ENCODE measurements at places on chromosomes 7 and 10.

DNA sequence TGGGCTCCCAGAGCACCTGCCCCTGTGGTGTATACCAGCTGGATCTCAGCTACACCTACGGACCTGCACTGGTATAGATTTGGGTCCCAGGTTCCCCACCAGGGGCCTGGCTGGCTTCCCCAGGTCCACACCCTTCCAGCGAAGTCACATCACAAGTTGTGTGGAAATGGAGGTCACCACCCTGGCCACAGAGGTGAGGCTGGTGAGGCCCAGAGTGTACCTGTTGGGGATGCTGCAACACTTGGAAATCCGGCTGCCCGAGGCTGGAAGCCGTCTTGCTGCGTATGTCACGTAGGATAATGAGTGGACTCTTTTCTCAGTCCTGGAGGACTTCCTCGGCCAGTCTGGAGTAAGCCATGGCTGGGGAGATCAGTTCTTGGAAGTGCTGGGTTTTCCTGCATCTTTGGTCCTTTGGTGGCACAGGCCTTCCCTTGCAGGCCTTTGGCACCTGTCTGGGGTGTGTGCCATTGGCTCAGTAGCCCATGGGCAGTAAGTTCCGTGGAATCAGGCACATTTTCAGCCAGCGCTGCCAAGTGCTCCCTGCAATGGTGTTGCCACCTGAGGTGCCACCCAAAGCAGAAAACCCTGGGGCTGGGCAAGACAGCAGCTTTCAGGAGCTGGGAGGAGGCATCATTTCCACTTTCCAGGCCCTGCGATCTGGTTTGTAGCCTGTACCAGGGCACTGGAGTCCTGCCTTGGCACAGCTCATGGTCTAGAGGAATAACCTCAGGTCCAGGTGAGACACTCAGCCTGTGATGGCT, 97.9 kb downstream of the LHPP start:
- no peak for DNase-seq

DNA sequence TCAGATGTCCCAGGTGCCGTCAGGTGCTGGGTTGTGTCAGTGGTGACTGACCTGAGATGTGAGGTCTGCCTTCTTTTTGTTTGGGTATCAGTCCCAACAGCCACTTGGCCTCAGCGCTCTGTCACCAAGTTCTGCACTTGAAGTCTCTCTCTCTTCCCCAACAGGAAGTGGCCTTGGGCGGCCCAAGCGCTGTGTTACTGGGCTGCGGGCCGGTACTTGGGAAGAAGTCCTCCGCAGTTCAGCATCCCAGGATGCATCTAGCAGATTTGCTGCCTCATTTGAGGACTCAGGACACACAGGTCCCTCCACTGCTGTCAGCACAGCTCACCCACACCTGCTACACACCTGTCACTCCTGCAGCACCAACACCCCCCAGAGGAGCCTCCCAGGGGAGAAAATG, 40.1 kb downstream of the LYZL2 start:
- no peak for DNase-seq

- no peak for DNase-seq
Measured at GRCh38 chr7:134787064-134787463, 7.6 kb downstream of the CALD1 start.

DNA sequence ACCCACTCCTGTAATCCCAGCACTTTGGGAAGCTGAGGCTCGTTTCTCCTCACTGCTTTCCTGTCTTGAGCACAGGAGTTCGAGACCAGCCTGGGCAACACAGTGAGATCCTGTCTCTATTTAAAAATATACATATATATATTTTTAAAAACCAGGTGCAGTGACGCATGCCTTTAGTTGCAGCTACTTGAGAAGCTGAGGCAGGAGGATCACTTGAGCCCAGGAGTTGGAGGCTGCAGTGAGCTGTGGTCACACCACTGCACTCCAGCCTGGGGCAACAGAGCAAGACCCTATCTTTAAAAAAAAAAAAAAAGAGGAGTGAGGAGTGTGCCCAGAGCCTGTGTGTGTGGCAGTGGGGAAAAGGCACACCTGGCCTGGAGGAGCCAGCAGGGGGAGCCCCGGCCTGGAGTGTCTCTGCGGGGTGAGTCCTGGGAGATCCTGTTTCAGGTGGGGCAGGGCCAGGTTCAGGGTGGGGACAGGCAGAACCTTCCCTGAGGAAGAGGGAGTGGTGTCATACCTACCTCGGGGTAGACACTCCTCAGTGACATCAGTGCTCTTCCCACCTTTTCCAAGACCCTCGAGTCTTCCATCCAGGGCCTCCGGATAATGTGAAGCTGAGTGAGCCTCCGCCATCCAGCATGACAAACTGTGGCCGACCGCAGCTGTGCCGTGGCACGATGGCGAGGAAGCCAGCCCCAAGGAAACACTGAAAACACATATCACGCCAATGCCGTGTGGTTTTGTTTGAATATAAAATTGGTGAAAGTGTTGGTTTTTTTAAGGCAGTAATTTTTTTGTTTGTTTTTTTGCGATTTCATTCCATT, 9.0 kb upstream of the ARPC1B start:
- DNase-seq = no peak

GRCh38 chr10:23433701-23434100, 5.2 kb upstream of the OTUD1 start:
- no peak for DNase-seq

- DNase-seq = no peak
Measured at GRCh38 chr7:111292026-111292470, 201.1 kb downstream of the LRRN3 start.

DNA sequence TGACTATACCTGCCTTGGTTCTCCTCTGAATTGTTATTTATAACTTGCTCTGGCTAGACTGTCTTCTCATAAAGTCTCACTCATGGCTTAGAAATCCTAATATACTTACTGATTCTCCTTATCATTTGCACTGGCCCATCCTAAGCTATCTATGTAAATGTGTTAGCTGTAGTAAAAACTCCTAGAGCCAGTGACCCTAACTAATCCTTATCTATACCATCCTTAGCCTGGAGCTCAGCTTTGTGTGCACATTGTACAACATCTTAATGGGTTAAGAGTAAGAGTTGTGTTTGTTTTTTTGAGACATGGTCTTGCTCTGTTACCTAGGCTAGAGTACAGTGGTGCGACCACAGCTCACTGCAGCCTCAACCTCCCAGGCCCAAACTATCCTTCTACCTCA, 40.8 kb downstream of the LAMB4 start:
- DNase-seq = no peak

GRCh38 chr7:45384499-45384898, 189.7 kb upstream of the ADCY1 start:
- DNase-seq = no peak

DNA sequence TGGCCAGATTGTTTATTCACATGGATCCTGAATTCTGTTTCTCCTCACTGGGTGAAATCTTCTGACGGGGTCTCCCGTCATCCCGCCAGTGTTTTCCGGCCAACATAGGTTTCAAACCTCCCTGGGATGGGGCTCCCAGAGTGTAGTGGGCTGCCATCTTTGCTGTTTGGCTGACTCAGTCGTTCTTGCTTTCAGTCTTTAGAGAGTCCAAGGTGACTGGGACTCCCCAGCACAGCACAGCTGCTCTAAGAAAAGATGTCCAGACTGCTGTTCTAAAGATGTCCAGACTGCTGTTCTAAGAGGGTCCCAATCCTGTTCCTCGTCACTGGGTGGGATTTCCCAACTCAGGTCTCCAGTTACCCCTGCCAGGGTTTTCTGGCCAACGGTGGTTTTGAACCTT, 801.9 kb upstream of the IGFBP3 start:
- DNase-seq = no peak

GRCh38 chr7:5693529-5693928, 87.9 kb downstream of the RNF216 start:
- DNase-seq = no peak

GRCh38 chr7:50628434-50629084, 63.4 kb upstream of the DDC start:
- DNase-seq = no peak

- DNase-seq = no peak
Measured at GRCh38 chr7:47035522-47035921, 546.4 kb downstream of the TNS3 start.

DNA sequence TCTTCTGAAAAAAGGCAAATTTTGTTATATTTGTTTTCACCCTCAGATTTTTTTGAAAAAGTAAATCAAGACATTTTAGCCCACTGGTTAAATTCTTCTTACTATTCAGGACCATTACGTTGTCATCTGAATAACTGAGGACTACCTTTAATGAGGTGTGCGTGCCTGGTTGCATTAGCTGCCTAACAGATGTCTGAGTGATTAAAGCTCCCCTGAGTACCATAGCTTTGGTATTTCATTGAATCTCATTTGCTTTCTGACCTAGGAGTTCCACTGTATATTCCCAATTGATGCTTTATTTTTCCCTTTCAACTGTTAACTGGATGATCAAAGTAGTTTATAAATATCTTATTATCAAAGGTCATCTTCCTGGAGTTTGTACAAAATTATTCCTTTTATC, 410.0 kb upstream of the SEMA3D start:
- DNase-seq = no peak

DNA sequence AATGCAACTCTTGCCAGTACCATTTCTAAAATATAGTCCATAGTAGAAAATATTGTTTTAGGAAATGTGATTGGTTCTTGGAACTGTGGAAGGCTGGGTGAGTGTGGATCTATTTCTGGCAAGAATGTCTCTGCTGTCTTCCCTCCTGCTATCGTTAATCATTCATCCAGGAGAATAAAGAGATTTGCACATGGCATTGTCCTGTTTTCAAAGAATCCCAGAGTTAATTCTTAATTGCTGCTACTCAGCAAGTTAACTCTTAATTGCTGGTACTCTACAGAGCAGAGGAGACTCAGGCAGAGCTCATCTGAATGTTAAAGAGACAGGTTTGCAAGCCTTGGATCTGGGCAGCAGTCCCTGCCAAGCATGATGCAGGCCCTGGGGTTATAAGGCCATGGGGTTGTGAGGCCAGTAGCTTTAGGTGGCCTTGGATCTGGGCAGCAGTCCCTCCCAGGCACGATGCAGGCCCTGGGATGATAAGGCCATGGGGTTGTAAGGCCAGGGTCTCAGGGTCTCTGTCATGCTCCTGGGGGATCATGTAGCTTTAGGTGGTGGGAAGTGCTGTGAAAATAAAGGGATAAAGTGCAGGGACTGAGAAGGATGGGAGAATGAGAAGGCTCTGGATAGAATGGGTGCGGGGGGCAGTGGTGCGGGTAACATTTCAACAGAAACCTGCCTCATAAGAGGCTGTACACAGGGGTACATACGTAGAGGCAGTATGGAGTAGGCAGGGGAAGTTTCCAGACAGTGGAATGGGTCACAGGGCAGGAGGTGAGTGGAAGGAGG, 162.3 kb downstream of the SVIL start:
- DNase-seq = no peak
